ENCODE measurements at places on chromosomes 2 and 18.
A peak's percentile ranks its signal among the peaks of the same experiment; 100 is the strongest.

DNA sequence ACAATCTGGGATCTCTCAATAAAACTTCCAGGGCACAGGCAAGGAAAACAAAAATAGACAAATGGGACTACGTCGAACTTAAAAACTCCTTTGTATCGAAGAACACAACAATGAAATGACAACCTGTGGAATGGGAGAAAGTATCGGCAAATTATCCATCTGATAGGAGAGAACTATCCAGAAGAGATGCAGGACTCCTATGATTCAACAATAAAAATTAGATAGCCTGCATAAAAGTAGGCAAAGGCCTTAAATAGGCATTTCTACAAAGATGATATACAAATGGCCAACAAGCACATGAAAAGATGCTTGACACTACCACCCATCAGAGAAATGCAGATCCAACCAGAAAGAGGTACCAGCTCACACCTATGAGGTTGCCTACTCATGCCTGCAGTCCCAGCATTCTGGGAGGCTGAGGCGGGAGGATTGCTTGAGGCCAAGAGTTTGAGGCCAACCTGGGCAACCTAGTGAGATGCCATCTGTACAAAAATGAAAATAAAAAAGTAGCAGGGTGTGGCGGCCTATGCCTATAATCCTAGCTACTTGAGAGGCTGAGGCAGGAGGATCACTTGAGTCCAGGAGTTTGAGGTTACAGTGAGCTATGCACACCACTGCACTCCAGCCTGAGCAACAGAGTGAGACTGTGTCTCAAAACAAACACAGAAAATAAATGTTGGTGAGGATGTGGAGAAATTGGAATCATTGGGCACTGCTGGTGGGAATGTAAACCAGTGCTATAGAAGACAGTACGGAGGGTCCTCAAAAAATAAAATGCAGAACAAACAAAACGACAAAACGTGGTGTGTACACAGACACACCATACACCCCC, 21.6 kb downstream of the TWIST2 start:
- no peak for DNase-seq

GRCh38 chr18:11115276-11115675, 34.1 kb downstream of the PIEZO2 start:
- no peak for DNase-seq

- no peak for DNase-seq
These were observed 28.6 kb upstream of the STEAP3 start for GRCh38 chr2:119195001-119195400.

GRCh38 chr2:215602997-215603396, 167.1 kb upstream of the FN1 start:
- no peak for DNase-seq

- peak; percentile 48 for DNase-seq
These were observed 74.1 kb upstream of the FOSL2 start for GRCh38 chr2:28318462-28319117.

DNA sequence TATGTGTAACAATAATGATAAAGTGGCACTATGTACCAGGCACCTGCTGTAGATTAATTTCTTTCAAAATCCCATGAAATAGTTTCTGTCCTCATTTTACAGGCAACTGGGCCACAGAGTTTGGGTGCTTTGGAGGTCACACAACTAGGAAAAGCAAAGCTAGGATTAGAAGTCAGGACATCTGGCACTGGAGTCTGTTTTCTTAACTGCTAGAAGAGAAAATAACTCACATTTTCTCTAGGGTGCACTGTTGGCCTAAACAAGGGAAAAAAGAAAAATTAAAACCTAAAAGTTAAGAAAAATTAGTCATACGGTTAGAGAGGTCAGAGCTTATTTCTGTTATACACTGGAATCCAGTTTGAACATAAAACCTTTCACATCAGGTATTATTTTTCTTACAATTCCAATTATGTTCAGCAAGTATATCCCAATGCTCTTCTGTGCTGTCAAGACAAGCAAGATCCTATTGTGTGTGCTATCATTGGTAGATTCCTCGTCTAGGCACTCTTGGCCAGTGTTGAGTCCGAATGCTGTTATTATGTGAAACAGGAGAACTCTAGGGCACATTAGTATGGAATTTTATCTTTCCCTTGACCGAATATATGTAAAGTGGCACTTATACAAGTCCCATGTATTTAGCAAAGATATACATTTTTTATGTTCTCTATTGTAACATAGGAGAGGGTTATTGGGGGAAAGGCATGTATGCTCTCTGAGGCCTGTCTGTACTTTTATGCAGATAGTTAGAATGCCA, 1.5 kb upstream of the OSGEPL1 start:
- DNase-seq = no peak

DNA sequence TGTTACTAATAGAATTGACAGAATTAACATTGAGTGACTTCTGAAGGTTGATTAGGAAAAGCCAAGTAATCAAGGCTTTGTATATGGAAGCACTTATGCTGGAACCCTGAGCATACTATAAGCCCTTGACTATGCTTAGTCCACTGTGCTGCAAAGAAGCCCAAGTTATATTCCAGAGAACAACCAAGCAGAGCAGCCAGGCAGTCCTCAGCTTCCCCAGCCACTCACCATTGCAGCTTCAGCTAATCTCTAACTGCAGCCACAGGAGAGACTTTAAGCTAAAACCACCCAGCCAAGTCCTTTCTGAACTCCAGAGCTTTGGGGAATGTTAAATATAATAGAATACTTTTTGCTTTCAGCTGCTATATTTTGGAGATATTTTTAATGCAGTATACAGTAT, 164.4 kb upstream of the VWC2L start:
- DNase-seq = no peak

- no peak for DNase-seq
These were observed 319.3 kb upstream of the MMADHC start for GRCh38 chr2:149906886-149907285.

GRCh38 chr2:134791616-134792015, 46.8 kb upstream of the ACMSD start:
- DNase-seq = no peak

GRCh38 chr2:148027822-148028221, 6.9 kb downstream of the MBD5 start:
- no peak for DNase-seq

DNA sequence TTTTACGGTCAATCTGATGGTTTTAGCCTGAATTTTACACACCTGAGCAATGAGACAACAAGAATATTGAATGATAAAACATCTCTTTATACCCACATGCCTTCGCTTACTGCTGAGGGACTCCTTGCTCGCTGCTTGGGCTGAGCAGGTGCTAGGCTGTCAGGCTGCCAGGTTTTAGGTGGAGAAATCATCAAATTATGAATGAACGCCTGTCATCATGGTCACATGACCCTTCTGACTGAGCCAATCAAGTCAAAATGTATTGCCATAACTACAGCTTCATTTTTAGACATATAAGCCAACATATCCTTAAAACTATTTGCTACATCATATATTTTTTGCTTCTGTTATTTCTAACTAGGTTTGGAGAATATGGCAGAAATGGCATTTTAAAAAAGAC, 274.0 kb downstream of the LNPK start:
- DNase-seq = no peak

- DNase-seq = peak; percentile 44
These were observed 109.8 kb upstream of the CHRNA1 start for GRCh38 chr2:174874085-174874484.

GRCh38 chr18:72999971-73000607, 132.3 kb upstream of the NETO1 start:
- DNase-seq = no peak

DNA sequence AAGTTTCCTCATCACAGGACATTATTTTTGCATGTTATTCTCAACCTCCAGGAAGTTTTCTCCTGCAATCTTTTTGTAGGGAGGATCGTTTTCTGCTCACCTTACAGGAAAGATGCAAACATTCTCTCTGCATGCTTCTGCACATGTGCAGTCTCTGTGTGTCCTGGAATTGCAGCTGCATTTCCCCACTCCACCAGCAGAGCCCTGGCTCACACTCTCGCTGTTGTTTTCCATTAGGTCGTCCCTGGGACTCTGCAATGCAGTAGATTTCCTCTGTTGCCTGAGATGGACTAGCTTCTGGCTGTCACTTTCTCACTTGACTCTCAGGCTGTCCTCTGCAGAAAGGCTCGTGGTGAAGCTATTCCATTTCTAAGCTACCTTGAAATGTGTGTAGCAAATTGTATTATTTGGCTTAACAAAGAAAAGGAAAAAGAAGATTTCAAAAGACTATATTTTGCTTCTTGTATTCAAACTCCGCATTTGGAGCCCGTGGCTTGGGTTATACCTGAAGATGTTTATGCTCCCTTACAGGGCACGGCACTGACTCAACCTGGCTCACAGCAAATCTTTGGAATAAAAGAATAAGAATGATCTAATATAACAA, 346.7 kb downstream of the RAD51AP2 start:
- DNase-seq = peak; percentile 60

GRCh38 chr2:201249889-201250288, 10.4 kb upstream of the CASP8 start:
- DNase-seq = no peak

DNA sequence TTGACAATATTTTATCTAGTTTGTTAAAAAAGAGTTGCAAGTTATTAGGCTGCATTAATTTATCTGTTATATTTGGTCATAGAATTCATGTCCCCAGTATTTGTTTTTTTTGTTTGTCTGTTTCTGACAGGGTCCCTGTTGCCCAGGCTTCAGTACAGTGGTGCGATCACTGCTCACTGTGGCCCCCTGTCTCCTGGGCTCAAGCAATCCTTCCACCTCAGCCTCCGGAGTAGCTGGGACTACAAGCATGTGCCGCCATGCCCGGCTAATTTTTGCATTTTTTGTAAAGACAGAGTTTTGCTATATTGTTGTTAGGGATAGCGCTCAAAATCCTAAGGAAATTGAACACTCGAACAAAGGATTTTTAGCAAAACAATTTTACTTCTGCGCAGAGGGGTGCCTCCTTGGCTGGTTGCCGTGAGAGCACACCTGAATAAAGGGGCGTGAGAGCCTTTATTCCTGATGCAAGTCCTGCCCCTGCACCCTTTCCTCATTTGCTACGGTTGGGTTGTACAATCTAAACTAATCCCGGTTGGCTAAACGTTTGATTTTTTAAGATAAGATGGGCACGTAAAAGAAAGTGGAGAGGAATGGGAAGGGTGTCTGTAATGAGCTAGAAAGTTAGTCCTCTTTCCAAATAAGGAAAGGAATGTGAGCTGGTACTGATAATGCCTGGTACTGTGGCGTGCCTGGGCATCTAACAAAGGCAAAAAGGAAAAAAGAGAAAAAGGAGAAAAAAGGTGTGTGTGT, 65.5 kb downstream of the COMMD1 start:
- DNase-seq = no peak

- DNase-seq = no peak
These were observed 467.8 kb downstream of the ZEB2 start for GRCh38 chr2:144052083-144052482.

DNA sequence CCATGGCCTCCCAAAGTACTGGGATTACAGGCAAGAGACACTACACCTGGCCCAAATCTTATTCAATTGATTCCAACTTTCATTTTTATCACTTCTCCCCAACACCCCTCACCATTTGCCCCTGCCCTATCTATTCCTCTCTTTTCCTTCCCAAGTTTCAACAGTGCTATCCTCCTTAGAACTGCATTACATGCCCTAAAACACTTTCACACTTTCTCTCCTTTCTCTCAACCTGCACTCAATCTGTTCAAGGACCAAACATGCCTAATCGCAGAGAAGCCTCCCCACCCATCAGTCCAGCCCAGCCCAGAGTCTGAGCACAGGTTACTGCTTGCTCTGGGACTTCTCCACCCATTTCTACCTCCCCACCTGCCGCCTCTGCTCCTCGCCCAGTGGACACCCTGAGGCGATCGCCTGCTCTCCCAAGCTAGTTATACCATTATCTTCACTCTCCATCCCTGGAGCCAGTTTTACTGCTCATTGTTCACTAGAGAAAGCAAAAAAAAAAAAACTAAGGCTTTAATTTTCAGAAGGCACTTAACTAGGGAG, 23.7 kb upstream of the DSG1 start:
- no peak for DNase-seq

DNA sequence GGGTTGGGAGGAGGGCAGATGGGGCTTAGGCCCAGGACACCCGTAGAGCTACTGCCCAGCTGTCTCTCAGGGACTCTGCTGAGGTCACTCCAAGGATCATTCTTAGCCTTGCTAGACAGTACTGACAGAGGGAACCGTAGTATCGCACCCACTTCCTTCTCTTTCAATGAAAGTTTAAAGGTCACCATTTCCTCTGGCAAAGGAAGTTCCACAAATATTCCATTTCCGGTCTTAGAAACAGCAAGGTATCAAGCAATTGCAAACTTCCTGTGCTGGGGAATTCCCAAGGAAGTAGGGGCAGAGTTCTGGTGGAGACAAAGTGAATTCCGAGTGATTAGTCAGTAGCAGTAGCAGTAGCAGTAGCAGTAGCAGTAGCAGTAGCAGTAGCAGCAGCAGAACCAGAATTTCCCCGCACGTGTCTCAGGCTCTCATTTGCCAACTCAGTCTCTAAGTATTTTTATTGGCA, 24.7 kb downstream of the IL1B start:
- no peak for DNase-seq

DNA sequence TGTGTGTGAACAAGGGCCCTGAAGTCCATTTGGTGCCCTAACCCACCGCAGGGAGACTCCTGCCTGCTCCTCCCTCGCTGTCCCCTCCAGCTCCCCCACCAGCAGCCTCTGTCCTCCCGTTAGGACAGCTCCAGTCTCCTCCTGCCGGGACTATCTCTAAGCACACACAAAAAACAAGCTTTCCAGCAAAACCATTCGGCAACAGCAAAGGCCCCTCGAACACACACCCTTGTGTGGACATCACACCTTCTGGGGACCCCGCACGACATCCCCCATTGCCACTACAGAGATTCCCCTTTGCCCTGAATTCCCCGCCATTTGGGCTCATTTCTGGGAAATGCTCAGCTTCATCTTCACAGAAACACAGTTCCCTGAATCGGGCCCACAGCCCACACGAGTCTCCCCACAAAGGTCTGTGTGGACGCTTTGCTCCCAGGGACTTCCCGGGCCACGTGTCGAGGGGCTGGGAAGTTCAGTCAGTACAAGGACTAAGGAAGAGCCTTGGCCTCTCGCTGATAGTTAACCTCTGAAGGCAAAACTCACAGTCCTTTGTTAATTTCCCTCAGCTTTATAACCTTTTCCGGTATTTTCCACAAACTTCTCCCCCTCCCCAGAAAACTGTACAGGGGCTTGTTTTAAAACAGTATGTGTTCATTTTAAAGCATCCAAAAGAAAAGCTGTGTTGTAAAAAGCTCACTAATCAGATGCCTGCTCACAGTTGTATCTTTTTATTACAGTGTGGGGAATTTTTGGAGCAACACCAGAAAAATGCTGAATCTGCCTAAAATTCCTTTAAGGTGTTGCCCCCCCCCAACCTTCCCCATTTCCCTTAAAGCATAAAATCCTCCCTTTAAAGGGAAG, 25.9 kb downstream of the SMAD7 start:
- DNase-seq = peak; percentile 52

- no peak for DNase-seq
These were observed 19.0 kb upstream of the MYO1B start for GRCh38 chr2:191226196-191226595.
